Caudate nucleus (tissue), 63 donors: ENCODE measurements at places on chromosomes 12 and 14.

DNA sequence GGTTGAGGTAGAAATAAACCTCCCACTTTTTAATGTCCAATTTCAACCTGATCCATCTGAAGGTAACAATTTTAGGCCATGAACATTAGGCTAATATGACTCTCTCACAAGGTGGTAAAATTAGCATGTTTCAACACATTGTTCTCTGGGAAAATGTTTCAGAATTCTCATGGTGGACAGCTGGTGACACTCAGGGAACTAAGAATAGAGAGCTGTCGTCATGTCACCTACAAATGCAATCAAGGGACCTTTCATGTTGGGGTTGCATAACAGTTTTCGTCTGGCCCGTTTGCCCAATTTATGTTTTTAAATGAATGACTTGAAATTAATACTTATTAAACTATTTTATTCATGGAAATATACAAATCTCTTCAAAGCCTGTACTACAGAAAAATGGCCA, 180.7 kb upstream of the PRICKLE1 start:
- no peak for DNase-seq

DNA sequence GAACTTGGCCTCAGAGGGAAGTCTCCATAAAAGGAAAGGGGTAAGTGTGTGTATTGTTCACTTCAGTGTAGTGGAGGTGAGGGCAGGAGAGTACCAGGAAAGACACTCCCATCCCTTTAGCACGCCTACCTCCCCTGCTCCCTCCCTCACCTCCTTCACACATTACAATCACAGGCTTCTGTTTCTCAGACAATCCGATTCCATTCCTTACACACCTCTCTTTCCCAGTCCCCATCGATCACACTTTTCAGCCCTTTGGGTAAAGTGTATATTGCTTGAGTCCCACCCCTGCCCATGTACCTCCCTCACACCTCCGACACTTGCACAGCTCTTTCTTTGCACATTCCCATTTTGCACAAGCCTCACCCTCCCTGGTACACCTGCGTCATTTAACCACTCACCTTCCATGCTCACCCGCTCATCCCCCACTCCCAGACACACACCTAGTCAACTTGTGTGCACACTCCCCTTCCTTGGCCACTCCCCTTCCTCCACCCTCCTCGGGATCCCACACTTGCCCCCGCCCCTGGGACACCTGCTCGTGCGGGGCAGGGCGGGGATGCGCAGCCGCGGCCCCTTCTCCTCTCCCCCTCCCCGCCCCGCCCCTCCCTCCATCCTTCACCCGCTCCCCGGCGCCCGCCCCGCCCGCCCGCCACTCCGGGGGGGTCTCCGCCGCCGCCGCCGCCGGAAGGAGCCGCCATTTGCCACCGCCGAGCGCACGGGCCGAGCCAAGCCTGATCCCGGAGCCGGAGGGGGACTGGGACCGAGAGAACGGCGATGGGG, at the start of gene MARCHF9:
Gene MARCHF9 (plus strand): TSS at position 693 of the 783 bp plus-strand sequence. CDS start 426 bp downstream, outside the sequence.
- DNase-seq, result peak; percentile 80

DNA sequence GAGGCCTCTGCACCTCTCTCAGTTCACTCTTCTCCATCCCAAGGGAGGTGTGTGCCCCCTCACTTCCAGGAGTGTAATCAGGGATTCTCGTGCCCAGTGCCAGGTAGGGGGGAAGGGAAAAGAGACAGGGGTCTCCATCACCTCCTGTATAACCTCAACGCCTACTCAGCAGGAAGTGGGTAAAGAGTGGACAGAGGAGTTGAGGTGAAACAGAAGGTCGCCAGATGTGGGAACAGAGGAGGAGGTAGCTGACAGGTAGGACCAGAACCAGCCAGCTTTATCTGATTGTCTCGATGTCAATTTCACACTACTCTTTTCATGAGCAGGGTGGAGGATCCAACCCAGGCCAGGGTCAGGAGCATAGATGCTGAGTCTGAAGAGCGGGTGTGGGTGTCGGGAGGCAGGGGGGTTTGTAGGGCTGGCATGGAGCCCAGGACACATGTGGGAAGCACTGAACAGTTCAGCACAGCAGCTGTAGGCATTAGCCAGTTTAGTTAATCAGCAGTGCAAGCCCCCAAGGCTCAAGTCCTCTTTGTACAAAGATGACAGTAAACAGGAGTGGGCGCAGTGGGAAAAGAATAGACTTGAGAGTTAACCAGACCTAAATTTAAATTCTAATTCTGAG, 213.5 kb downstream of the PELI2 start:
- DNase-seq, result no peak

- no peak for DNase-seq
Measured at GRCh38 chr12:62760779-62761178, 174.2 kb downstream of the PPM1H start.

DNA sequence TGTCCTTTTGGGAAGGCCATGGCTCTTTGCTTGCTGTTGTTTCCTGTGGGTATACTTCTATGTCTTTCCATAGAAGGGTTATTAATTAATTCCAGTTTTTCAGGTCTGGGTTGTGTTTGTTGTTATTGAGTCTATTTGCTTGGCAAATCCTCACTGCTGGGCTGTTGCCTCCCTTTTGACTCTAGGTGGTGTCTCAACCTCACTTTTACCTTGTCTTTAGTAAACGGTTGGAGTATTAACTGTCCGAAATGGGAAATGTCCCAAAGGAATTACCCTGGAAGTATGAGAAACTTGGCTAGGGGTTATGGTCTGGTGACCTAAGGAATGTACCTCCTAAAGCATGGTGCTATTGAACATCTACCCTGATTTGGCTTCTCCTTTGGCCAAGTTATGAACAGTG, 16.7 kb downstream of the PRH1 start:
- DNase-seq, result no peak

DNA sequence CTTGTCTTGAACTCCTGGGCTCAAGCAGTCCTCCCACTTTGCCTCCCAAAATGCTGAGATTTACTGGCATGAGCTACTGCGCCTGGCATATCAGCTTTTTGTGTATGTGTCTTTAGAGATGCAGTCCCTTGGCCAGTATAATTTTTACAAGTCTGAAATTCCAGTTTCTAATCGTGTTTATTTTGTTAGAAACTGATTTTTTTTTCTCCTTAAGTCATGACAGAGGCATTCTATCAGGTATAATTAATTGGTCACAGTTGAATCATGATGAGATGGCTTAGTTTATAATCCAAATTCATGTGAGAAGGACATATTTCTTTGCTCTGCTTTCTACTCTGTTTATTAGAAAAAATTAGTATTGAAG, 98.9 kb downstream of the PCNX1 start:
- DNase-seq, result no peak

- no peak for DNase-seq
Measured at GRCh38 chr12:121314431-121314830, 17.9 kb upstream of the CAMKK2 start.
